Stimulated activated CD8-positive, alpha-beta memory T cell treated with anti-CD3 and anti-CD28 coated beads, Interleukin-4, amount 100 ng/mL, for 24 hours (primary cell): ENCODE measurements at places on chromosomes 6 and 20.
A peak's percentile ranks its signal among the peaks of the same experiment; 100 is the strongest.

DNA sequence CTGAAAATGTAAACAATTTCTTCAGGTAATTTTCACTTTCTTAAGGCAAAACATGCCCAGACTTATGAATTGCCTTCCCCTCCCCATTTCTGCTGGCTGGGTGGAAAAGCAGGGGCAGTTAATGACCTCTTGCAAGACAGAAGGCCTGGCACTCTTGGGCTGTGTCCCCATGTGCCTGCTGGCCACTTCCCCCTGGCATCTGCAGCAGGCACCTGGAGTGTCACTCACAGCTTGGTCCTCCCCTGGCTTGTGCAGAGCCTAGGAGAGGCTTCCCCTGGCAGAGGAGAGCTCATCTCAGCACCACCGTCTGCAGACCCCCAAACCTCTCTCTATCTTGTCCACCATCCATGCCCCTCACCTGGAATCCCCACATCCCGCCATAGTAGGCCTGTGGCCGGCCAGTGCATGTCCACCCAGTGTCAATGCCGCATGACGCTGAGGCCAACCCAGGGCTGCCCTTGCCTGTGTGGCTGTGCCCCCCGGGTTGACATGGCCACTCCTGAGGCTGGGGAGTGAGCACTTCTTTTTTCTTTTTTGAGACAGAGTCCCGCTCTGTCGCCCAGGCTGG lies 83.5 kb upstream of the SLC22A23 start:
- DNase-seq: no peak

- peak; percentile 83 for DNase-seq
Measured at GRCh38 chr20:57398231-57398821, 7.1 kb downstream of the RBM38 start.

- DNase-seq: no peak
Measured at GRCh38 chr6:29045075-29045474, at the start of gene OR2W1. Gene OR2W1, minus strand, starts transcription at chr6:29045175. Its CDS starts 0 bp downstream, at chr6:29045175.

DNA sequence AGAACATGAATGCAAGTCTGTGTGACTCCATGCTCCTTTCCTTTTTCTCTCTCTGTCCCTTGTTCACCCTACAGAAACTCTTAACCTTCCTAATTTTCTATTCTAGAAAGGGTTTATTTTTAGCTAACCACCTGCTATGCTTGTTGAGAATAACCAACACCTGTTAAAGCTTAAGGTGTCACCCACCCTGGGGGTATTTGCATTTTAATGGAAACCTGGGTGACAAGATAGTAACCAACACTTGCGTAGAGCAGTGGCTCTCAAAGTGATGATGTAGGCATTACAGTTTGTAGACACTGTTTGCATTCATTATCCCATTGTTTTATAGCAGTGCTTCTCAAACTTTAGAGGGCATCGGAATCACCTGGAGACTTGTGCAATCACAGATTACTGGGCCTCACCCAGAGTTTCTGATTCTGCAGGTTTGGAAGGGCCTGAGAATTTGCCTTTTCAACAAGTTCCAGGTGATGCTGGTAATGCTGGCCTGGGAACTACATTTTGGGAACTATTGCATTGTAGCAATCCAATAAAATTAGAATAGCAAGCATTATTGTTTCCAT lies 114.4 kb upstream of the ARMC2 start:
- DNase-seq: no peak

DNA sequence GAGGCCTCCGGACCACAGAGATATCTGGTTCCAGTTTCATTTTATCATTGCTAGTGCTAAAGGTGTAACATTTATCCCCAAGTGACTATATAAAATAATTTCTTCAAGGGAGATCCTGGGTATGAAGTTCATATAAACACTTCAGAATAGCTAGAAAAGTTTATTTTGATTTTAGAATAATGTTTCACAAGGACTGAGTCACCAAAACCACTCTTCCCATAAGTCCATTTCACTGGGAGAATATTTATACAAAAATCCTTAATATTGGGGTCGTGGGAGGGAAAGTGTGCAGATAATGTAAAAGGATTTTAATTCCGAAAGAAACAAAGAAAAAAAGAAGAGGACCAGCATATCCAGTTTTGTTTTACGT lies 128.1 kb downstream of the ISM1 start:
- DNase-seq: no peak

- DNase-seq: no peak
Measured at GRCh38 chr20:48141660-48142515, 356.6 kb upstream of the SULF2 start.

DNA sequence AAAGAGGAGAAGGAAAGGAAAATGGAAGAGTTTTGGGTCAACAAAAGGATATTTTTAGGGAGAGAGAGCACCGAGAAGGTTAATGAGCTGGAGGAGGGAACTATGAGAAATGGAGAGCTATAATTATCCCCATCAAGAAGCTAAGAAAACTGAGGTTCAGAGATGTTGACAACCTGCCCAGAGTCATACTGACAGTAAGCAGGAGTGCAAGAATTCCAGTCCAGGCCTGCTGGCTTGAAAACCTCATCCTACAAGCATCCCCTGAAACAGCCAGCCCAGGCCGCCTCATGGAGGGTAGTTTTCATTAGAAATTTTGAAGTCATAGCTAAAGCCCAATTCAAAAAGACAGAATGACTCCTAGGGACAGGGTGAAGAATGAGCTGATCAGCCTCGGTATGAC lies 172.1 kb upstream of the LRFN2 start:
- DNase-seq: no peak

- DNase-seq: no peak
Measured at GRCh38 chr6:25660512-25660911, 8.5 kb downstream of the SCGN start.

- no peak for DNase-seq
Measured at GRCh38 chr20:44649126-44649525, 2.4 kb downstream of the ADA start.

- no peak for DNase-seq
Measured at GRCh38 chr20:41030531-41031242, 2.1 kb downstream of the TOP1 start.

DNA sequence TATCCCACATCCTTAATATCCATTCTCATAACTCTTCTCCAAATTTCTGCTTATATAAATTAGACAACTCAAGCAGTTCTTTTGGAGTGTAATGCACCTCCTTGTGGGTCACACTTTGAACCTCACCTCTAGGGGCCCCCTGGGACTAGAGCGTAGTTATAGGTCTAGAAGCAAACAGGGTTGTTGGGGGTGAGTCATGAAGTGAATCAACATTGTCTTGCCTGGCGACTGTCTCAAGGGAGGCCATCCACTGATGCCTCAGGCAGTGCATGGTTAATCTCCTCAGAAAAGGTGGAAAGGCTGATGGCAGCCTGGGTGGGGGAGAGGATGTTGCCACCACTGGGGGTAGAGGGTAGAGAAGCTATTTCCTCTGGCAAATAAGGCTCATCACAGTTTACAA lies 129.1 kb downstream of the TNFRSF21 start:
- no peak for DNase-seq

DNA sequence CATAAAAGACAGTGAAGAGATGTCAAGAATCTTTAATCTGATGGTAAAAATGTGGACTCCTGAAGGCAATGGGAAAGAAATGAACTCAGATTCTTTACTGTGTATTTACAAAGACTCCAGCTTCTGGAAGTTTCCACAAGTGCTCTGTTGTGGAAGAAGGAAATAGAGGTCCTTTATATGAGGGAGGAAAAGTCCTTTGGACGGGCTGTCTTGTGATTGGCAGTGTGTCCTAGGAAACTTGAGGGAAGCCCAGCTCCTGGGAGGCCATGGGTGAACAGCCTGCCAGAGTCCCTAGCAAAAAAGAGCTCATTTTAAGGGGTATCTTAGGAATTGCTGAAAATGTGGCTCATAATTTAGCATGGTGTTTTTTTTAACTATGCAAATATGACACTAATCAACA lies 92.0 kb downstream of the RNASET2 start:
- no peak for DNase-seq

DNA sequence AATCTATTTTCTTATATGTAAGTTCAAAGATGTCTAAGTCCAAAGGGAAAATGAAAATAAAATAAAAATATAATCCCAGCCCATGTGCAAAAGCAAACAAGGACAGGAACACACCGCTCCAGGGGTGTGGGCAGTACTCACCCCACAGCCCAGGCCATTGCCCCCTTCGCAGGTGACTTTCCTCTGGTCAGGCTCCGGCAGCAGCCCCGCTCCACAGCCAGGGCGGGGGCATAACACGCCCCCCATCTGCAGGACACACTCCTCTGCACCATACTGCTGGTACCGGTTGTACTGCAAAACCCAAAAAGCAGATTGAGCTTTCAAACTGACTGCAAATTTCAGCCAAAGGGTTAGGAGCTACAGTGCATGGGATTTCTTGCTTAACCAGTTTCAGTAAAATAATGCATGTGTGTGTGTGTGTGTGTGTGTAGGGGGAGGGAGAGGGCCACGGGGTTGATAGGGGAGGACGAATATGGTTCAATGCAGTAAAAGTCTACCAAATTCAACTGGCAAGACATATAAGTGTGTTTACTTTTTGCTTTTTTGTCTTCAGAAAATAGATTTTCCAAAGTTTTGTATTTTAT lies 274.9 kb upstream of the AGPAT4 start:
- no peak for DNase-seq

DNA sequence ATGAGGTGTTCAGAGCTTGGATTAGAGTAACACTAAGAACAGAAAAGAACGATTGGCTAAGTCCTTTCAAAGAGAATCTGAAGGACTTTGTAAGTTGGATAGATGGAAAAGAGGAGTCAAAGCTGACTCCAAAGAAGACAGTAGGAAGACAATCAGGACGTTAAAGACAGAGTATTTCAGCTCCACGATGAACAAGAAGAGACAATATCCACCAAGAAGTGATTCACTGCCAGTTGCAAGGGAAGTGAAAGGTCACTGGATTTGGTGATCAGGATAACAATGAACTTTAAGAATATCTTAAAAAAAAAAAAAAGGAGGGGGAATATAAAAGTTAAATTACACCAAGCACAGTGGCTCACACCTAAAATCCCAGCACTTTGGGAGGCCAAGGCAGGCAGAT lies 17.9 kb downstream of the REPS1 start:
- DNase-seq: no peak

DNA sequence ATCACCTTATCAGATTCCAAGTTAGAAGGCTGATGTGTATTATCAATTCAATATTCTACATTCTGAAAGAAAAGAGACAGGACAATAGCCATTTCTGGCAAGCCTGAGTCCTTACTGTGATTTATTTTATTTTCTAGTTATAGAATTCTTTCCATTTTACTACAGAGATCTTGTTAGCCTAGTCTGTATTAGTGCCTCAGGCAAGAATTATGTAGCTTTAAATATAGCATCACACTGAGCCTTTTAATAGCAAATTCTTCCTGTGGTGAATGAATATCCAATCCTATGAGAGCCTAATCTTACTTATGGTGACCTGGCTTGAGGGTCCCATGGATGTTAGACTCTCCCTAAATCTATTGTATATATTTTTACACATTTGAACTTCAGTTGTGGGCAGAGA lies 732.8 kb upstream of the CITED2 start:
- DNase-seq: no peak

DNA sequence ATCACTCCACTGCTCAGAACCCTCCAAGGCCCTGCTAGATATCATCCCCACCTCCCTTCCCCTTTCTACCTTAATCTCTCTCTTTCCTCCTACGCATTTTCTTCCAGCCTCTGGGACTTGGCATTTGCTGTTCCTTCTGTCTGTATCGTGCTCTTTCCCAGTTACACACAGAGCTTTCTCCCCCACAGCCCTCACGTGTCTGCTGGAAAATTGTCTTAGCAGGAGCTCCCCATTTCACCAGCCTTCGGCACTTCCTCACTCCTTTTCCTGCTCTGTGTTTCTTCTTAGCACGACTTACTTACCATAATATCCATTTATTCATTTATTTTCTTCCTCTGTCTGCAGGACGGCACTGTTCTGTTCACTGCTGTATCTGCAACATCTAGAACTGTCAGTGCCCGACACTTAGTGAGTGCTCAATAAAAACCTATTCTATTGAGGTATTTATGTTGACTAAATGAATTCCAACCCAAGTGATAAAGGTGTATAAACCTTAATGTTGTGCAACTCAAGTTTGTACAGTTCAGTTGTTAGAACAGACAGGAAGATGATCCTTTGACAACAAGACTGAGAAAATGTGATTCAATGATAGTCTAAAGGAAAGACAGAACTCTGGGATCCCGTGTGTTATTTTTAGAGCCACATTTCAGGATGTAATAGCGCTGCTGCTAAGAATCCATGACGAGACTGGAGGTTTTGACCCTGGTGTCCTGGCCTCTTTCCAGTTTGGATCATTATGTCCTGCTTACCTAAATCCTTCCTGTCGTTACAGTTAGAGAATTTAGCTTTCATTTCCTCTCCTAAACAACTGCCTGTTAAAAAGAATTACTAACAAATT lies 170.1 kb upstream of the LAMP5 start:
- no peak for DNase-seq

DNA sequence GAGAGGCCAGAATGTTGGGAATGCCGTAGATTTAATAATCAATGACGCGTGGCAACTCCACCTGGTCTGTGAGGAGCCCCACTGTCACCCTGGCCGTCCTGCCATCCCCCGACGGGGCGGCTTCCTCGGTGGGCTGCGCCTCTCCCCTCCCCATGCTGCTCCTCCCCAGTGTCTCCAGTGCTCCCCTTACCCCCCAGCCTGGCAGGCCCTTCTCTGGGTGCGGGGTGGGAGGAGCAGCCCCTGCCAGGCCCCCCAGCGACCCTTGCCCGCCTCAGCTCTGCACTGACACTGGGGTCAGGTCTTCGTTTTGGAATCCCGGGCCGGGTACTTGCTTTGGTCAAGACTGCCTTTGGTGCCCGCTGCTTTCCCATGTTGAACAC lies 82.3 kb upstream of the FRMD1 start:
- DNase-seq: no peak

- no peak for DNase-seq
Measured at GRCh38 chr6:37941871-37942270, 122.3 kb downstream of the ZFAND3 start.

GRCh38 chr6:166257911-166258318 lies 50.3 kb downstream of the PRR18 start:
- no peak for DNase-seq

DNA sequence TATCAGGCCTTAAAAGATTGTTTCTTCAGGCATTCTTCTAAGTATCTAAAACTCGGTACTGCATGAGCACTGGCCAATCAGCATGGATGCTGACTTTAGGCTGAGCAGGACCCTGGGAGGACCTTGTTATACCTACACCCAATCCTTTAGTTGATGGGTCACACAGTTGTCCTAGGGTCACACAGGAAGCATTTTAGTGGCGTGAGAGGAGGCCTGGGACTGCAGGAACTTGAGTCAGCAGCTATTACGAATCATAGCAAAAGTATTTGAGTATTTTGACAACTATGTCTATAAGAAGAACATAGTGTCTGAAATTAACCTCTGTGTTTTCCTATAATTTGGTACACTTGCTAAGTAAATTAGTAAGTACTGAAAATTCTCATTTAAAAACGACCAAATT lies 741.4 kb downstream of the HACE1 start:
- no peak for DNase-seq

- DNase-seq: no peak
Measured at GRCh38 chr6:96784650-96785049, 52.6 kb downstream of the GPR63 start.

GRCh38 chr6:151276112-151276740 lies 36.5 kb downstream of the AKAP12 start:
- no peak for DNase-seq

GRCh38 chr6:142946924-142947713 lies 2.1 kb upstream of the HIVEP2 start:
- peak; percentile 72 for DNase-seq
